Stimulated activated CD4-positive, alpha-beta T cell treated with anti-CD3 and anti-CD28 coated beads, TNF-alpha, amount 100 ng/mL, for 48 hours (primary cell): ENCODE measurements at places on chromosomes 7 and 10.

DNA sequence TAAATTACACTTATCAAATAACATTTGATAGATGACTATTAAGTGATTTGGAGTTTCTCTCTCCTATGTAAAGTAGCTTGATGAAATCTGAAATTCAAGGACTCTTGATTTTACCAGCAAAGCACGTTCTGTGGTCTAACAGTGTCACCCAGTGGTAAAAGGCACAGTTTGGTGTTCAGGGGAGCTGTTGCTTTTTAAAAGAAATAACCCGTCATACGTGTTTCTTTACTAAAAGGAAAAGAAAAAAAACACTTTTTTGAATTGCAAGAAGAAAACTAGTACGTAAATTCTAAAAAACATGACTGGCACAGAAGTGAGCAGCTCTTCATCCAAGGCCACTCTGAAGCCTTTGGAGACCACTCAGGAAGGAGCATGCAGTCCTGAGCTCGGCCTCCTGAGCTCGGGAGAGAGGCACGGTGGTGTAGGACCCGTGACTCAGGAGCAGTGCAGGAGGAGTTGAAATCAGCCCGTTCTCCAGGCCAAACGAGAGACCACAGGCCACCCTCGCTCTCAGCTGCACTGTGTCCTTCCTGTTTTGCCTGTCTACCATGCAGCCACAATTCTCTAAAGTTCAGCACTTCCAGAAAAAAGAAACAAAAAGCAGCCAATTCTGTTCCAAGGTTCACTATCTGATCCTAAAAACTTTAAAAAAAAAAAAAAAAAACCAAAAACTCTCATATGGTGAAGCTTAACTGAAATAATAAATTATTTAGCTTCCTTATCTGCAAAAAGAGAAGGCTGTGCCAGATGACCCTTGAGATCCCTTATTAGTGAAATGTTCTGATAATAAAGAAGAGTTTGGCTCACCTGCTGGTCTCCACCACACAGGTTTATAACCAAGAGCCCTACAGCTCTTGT lies 212.6 kb upstream of the FRMD4A start:
- no peak for DNase-seq

- no peak for DNase-seq
Measured at GRCh38 chr7:29005829-29006228, 47.7 kb upstream of the TRIL start.

DNA sequence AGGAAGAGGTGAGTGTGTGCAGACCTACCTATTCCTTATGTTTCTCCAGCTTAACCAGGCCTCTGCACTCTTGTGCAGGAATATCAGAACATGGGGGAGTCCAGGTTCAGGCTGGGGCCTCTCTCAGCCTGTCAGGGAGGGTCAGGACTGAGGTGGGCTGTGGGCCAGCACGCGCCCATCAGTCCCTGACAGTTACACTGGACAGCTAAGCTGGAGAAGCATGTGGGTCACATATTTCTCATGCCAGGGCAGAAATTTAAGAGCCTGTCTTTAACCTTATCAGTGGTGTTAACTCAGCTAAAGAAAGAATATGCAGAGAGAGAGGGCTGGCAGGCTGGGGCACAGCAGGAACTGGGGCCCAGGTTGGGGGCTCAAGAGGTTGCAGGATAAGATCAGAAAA lies 8.7 kb upstream of the POLD2 start:
- DNase-seq = no peak

DNA sequence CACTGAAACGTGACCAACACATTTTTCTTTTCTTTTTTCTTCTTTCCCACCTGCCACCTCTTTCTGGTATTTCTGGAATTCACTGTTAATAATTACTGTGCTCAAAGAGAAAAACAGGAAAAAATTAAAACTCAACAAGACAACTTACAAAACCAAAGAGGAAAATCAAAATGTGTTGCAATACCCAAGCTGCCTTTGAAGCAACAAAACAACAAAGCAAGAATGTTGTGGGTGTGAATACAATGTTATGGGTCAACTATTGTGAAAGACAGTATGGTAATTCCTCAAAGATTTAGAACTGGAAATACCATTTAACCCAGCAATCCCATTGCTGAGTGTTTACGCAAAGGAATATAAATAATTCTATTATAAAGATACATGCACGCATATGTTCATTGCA lies 415.1 kb downstream of the GFRA1 start:
- DNase-seq = no peak

GRCh38 chr7:72037516-72037915 lies 374.6 kb downstream of the CALN1 start:
- no peak for DNase-seq

GRCh38 chr7:55573234-55573900 lies 1.1 kb upstream of the VOPP1 start:
- no peak for DNase-seq

DNA sequence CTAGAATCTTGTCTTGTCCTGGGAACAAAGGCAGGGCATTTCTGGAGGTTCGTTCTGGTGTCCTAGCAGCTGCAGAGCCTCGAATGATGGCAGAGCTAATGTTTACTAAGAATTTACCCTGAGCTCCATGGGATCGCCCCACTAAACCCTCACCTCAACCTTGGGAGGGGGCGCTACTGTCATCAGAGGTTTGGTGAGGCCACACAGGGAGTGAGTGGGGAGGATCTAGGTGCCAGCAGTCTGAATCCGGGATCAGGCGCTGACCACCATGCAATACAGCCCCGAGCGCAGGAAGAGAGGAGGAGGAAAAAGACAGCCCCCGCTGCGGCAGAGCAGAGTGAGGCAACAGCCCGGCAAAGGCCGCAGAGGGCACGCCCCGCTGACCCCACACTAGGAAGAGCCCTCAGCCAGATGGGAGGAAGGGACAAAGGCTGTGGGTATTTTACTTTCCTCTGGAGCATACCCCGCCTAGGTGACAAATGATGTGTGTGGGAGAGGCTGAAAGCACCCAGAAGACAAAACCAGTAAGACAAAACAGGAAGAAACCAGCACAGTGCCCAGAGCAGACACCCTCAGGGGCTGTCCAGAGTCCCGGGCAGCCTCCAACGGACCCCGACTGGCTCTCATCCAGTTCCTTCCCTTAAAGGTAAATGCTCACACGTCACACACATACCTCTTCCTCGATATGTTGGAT lies 103.5 kb downstream of the FAM53B start:
- no peak for DNase-seq

- DNase-seq = no peak
Measured at GRCh38 chr7:51430480-51431086, 114.0 kb upstream of the COBL start.

- no peak for DNase-seq
Measured at GRCh38 chr7:55158541-55159382, 139.9 kb downstream of the EGFR start.

DNA sequence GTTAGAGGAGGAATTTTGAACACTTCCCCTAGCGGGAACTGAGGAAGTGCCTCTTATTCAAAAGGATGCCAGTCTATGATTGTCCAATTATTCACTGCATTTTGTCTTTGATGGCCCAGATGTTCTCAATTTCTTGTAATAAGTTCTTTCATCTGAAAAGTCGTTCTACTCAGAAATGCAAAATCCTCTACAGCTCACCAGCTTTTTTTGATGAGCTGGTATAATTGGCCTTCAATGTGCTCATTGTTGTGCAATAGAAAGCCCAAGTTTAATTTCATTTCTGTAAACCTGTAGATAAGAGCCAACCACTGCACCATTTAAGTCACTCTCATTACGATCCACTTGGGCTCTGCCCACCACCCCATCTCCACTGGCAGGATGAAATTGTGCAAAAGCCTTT lies 978.7 kb upstream of the AUTS2 start:
- no peak for DNase-seq

DNA sequence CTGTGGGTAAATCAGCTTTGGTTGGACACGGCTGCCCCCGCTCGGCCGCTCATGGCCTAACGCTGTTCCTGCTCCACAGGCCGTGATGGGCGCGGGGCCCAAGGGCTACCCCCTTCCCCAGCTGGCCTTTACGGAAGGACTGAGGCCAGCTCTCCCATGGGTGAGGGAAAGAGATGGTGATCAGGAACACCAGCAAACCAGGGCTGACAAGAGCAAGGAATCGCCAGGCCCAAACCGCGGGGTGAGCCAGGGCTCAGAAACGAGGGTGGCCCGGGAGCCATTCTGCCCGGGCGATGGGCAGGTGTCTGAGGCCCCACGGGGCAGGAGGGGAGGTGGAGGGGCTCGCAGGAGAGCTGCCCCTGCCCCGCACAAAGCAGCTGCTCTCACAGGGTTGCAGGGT lies 26.6 kb downstream of the GPER1 start:
- no peak for DNase-seq

DNA sequence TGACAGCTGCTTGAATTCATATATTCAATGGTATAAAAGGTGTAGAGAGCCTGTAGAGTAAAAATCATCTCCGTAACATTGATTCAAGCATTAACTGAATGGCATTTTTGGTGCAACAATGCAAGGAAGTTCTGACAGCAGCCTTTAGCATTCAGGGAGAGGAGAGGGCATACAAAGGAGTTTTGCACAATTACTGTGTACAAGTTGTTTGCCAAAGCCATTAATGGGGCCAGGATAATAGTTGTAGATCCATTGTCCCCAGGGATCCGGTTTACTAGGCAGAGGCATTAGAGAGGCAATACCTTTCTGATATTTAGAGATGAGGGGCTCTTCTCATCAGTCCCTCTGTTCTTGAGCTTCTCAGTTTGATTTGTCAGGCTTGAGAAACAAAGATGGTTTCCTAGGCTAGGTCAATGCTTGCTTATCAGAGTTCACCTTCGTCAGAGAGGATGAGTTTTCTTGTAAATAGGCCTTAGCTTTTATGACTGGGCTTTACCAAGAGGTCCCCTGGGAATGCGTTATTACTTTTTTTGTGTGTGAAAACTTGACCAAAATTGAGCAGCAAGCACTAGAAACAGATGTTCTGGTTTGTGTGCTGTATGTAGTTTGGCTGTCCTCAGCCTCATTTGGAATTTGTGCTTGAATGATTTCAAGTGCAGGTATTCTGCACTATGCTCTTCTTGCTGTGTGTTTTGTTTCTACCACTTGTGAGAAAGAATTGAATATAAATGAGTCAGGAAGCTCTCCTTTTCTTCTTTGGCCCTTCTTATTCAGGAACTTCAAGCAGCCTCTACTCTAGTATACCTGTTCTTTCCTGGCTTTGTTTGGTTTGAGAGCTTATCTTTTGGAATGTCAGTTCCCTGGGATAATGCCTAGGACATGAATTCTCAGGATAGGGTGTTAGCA lies 32.0 kb downstream of the SND1 start:
- DNase-seq = no peak

DNA sequence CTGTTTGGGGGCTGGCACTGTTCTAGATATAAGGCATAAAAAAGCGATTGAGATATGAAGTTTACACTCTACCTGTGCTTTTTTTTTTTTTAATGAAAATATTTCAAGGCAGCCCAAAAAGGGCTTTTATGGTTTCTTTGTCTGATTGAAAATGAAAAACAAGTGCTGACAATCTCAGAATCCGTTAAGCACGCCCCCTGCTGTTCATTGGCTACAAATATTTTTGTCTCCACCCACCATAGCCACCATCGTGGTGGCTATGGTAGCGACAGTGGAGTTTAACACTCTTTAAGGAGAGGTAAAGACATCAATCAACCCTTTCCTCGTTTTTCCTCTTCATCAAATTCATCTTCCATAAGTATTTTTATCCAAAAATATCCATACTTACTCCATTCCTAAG lies 94.2 kb downstream of the CD36 start:
- DNase-seq = no peak

DNA sequence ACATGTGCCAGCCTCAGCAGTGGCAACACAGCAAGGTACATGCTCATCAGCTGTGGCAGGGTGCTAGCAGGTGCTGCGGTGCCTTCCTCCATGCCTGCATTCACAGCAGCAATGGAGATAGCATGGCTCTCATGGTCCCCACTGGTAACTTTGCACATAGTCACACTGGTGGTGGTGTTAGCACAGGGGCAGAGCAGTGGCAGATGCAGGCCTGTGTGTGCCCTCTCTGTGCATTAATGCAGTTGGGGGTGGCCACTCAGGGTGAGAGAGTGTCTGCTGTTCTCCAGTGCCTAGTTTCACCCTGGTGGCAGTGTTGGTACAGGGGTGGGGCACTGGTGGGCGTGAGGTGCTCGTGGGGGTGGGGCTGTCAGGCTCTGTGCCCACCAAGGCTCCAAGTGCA lies 17.7 kb upstream of the PPP1R3A start:
- no peak for DNase-seq

DNA sequence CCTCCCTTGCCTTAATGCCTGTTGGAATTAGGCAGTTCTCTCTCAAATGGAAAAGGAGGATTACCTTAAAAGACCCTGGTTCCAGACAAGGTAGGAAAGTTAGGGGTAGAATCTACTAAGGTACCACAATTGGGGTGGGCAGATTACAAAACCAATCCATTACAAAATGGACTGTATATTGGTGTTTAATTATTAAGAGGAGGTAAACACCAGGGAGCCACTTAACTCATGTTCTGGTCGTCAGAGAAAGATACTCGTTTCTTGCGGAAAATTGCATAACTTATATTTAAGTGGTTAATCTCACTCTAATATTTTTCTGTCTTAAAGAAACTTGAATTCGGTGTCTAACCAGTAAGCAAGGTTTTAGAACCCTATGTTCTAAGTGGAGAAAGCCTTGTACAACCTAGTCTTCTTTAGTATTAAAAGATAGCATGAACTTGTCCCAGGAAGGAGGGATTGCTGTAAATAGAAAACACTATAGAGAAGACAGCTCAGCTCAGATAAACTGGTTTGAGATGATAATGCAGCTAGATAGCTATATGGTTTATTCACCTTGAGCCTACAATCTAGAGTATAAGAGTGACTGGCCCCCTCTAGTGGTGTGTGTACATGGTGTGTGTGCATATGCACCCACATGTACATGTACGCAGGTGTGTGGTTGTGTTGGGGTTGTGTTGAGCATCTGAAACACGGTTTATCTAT lies 58.0 kb upstream of the STRIP2 start:
- DNase-seq = peak; percentile 69

DNA sequence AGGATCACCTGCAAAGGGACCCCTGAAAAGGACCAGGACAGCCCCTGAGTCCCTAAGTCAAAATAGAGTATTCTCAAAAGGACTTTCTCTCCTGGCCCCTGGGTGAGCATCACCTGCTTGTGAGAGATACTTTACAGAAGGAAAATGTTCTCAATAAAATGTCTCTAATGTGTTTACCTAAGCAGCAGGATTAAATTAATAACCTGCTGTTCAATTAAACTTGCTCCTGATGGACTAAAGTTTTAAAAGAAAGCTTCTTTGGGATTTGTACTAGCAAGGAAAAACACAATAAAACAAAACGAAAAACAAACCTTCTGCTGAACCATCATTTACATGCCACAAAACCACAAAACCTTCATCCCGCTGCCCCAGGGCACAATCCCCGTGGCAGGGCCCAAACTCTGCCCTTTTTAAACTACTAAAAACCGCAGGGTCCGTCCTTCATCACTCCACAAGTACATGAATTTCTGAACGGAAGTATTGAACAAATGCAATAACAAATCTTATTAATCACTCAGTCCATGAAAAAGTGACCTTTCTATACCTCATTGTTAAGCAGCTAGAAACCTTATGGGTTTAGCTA lies 197.7 kb downstream of the TCERG1L start:
- no peak for DNase-seq

GRCh38 chr7:2130096-2130375 lies 102.7 kb downstream of the MAD1L1 start:
- DNase-seq = no peak

GRCh38 chr10:78931321-78932053 lies 137.3 kb upstream of the ZMIZ1 start:
- DNase-seq = no peak

GRCh38 chr7:127771707-127772106 lies 119.7 kb downstream of the SND1 start:
- DNase-seq = no peak
